Gastroesophageal sphincter (tissue), 4 donors: ENCODE measurements at places on chromosomes 7 and 10. TPM values are rescaled to one million over a fixed set of nuclear protein-coding genes. Genes with fewer than 3 reads are reported as not detected.

DNA sequence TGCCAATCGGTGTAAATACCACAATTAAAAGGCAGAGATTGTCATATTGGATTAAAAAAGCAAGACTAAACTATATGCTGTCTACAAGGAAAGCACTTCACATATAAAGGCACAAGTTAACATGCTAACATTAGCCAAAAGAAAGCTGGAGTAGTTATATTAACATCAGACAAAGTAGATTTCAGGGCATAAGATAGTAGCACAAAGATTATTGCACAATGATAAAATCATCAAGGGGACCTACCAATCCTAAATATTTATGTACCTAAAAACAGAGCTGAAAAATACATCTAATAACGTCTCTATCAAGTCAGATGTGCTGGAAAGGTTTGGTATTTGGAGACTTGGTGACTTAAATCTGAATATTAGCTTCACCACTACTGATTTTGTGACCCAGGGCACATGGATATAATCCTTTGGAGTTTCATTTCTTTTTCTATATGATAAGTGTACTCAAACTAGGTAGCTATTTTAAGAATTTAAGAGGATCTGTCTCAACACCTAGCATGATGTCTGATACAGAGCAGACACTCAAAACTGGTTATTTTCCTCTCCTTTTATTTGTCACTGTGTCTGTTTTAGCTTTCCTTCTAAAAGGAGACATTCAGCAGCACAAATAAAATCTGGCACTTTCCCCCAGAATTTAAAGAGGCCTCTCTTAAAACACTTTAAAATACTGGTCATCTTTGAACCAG is 156.5 kb downstream of the DOCK4 start:
- ATAC-seq = no peak
- no peaks in the 10 kb centered on the region for H3K27me3 ChIP-seq
- no peak overlapping the region for H3K27ac ChIP-seq
- peaks cover 11% of the 10 kb centered on the region for H3K4me1 ChIP-seq

The OR2A12 gene
- total RNA-seq = not detected

DNA sequence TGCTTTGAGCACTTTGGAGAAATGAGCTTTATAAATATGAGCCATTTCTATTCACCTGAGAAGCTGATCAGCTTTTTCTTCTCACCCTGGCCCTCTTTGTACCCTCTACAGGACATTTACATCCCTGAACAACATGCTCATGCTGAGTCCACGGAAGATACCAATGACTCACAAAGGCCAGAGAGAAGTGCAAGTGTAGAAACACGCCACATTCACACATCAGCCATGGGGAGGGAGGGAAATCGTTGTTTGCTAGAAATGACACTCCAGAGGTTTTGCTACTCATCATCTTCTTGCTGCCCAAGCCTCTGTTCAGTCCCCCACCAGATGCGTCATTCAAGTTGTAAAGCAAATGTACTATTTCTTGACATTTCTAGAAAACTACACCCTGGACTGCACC is 2.8 kb upstream of the UCN3 start:
- H3K4me3 ChIP-seq = no peak overlapping the region
- peaks cover 49% of the 10 kb centered on the region for H3K27me3 ChIP-seq
- no peaks in the 10 kb centered on the region for H3K4me1 ChIP-seq
- ATAC-seq = no peak

GRCh38 chr10:63155388-63156020 is 22.4 kb downstream of the NRBF2 start:
- no peak for ATAC-seq
- H3K27me3 ChIP-seq = no peaks in the 10 kb centered on the region
- H3K36me3 ChIP-seq = no peaks in the 10 kb centered on the region
- no peak overlapping the region for H3K4me3 ChIP-seq

- ATAC-seq = no peak
- peak overlapping the region; percentile 76 for H3K27ac ChIP-seq
- H3K27me3 ChIP-seq = no peaks in the 10 kb centered on the region
- H3K36me3 ChIP-seq = no peaks in the 10 kb centered on the region
- peaks cover 4% of the 10 kb centered on the region for H3K4me1 ChIP-seq
These were observed 28.5 kb upstream of the SYPL1 start for GRCh38 chr7:106140406-106141173.

DNA sequence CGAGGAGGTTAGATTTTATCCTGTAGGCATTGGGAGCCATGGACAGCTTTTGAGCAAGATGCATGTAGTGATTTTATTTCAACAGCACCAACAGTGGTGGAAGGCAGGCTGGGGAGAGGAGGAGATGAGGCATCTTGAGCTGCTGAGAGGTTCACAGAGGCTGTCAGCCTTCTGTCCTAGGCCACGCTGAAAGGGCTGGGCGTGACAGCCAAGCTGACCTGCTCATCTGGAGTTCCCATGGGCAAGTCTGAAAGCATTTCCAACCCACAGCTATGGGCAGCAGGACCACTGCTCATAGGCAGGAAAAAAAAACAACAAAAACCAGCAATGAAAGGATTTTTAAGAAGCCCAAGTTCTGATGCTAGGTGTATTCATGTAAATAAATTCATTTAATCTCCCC is 7.7 kb downstream of the NEURL1 start:
- no peak overlapping the region for H3K27ac ChIP-seq
- no peaks in the 10 kb centered on the region for H3K4me1 ChIP-seq
- H3K36me3 ChIP-seq = no peaks in the 10 kb centered on the region

DNA sequence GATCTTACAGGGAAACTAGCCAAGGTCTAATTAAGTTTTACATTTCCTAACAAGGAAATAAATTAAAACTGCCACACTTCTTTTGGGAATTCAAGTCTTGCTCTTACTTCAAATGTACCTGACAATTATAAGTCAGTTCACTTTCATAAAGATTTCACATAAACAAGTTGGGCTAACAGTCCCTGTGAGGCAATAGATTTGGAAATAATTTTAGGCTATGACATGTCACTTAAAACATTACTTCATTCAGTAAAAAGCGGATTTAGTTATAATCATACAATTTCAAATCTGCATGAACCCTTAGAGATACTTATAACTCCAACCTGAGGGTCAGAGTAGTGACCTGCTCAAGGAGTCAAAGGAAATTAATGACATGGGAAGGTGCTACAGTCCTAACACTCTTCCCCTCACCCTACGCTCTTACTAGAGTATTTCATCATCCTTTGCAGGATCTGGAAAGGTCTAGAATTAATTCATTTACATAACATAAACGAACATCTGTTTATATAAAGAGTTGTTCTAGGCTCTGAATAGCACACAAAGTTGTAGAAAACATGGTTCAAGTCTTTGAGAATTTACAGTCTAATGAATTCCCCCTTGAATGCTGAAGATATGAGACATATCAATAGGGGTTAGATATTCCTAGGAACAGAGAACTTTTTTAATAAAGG is 32.3 kb upstream of the DNAJB12 start:
- no peak overlapping the region for H3K27ac ChIP-seq
- no peak for ATAC-seq
- H3K4me3 ChIP-seq = no peak overlapping the region
- no peaks in the 10 kb centered on the region for H3K4me1 ChIP-seq

The CPVL gene
- total RNA-seq = 7.0 TPM

The LIPM gene
- not detected for total RNA-seq

DNA sequence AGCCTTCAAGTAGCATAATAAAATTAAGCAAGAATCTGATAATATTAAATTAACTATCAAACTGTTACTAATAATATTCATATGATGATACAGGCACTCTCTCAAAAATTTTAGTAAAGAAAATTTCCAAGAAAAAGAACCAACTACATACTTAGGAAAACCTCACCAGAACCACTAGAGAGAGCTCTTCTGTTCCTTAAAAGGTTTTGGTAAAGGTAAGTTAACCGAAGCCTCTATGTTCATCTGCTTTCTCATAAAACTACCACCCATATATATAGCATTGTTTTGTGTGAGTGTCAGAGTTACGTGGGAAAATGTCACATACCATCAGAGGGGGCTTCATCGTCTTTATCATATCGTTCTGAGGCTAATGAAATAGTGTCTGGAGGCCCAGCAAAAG is 20.7 kb downstream of the SKAP2 start:
- no peaks in the 10 kb centered on the region for H3K36me3 ChIP-seq
- no peak for ATAC-seq
- H3K27me3 ChIP-seq = no peaks in the 10 kb centered on the region
- H3K27ac ChIP-seq = no peak overlapping the region

GRCh38 chr10:6115824-6116350 is 27.1 kb downstream of the RBM17 start:
- H3K4me3 ChIP-seq = no peak overlapping the region
- H3K36me3 ChIP-seq = peaks cover 66% of the 10 kb centered on the region
- H3K27ac ChIP-seq = no peak overlapping the region
- no peaks in the 10 kb centered on the region for H3K27me3 ChIP-seq
- ATAC-seq = no peak

DNA sequence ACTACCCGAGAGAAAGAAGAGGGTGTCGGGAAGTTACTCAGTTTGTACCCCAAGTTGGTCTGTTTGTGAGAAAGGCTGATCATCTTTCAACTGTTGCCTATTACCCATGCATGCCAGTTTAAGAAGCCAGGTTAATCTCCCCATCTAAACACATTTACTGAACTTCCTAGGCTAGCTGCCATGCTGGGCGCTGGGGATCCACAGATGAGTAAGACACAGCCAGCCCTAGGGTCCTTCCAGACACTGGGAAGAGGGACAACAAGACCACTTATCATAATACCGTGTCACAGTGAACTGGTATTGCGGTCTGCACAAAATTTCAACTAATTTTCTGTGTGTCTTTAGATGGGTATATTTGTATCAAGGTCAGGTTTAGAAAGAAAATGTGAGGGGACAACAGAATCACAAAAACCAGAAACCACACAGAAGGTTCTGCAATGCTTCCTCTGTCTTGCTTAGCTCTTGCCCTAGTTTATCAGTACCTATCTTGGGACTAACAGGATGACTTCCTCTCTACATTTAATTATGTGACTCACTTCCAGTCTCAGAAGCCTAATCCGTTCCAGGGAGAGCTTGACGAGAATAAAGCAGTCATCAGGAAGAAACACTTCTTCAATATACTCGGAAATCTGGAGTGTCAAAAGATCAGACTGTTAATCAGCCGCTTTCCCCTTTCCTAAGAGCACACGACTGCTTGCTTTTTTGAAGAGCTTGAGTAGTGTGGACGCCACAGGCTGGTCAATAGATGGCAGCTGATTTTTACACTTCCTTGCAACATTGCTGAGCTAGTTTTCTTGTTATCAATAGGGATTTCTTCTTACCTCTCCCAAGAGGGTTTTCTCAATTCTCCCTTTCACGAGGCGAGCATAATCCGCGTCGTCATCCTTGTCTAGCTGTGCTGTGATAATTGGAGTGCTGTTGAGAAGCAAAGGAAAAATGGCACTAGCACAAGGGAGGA is 45.7 kb downstream of the POLR3A start:
- H3K36me3 ChIP-seq = peaks cover 100% of the 10 kb centered on the region
- no peaks in the 10 kb centered on the region for H3K27me3 ChIP-seq
- H3K4me3 ChIP-seq = no peak overlapping the region
- H3K27ac ChIP-seq = no peak overlapping the region

The ASIC3 gene
- total RNA-seq = 3.1 TPM

The TMEM140 gene
- 12.8 TPM for total RNA-seq

DNA sequence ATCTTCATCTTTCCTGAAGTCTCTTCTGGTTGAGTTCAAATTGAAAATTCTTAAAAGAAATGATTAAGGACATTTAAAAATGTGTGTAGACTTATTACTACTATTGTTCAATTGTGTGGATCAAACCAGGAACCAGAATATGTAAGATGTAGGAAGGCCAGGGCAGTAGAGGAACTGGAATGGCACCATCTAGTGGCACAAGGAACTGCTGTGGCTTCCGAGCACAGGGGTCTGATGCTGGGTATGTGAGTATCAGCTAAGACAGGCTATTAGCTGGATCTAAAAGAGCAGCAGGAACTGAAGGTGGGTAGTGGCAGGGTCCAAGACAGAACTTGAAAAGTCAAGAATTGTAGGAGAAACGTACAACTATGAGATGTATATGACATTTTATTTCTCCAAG is 247.3 kb downstream of the SEMA3A start:
- H3K4me3 ChIP-seq = no peak overlapping the region
- H3K36me3 ChIP-seq = no peaks in the 10 kb centered on the region
- no peak for ATAC-seq
- H3K4me1 ChIP-seq = no peaks in the 10 kb centered on the region

- peaks cover 2% of the 10 kb centered on the region for H3K4me1 ChIP-seq
- H3K4me3 ChIP-seq = no peak overlapping the region
- H3K36me3 ChIP-seq = no peaks in the 10 kb centered on the region
- H3K27me3 ChIP-seq = no peaks in the 10 kb centered on the region
These were observed 2.9 kb upstream of the FGL2 start for GRCh38 chr7:77202481-77202976.

The PSD gene
- total RNA-seq = 52.1 TPM

GRCh38 chr10:102645741-102646609 is 1.7 kb downstream of the TRIM8 start:
- H3K27me3 ChIP-seq = no peaks in the 10 kb centered on the region
- peaks cover 62% of the 10 kb centered on the region for H3K4me1 ChIP-seq
- peaks cover 13% of the 10 kb centered on the region for H3K36me3 ChIP-seq
- ATAC-seq = peak; percentile 71
- peak overlapping the region; percentile 50 for H3K4me3 ChIP-seq

The SGPL1 gene
- 28.1 TPM for total RNA-seq

DNA sequence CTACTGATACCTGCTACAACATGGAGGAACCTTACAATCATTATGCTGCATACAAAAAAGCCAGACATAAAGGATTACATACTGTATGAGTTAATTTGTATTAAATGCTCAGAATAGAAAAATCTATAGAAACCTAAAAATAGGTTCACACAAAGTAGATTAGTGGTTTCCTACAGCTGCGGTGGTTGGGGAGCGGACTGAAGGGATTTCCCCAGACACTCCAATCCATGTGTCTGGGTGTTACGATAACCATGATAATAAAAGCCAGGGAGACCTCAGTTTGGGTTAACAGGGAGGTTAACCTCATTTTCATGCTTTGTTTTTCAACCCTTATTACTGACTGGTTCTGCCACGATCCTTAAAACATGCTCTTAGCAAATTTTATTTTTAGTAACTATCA is 355.9 kb downstream of the KCNMA1 start:
- no peak for ATAC-seq
- H3K27me3 ChIP-seq = no peaks in the 10 kb centered on the region

GRCh38 chr10:93272884-93273675 is 199.4 kb downstream of the CYP26A1 start:
- no peaks in the 10 kb centered on the region for H3K4me1 ChIP-seq
- H3K27me3 ChIP-seq = no peaks in the 10 kb centered on the region
- H3K4me3 ChIP-seq = no peak overlapping the region
- H3K27ac ChIP-seq = no peak overlapping the region
- no peak for ATAC-seq

The NUTM2B gene
- not detected for total RNA-seq

DNA sequence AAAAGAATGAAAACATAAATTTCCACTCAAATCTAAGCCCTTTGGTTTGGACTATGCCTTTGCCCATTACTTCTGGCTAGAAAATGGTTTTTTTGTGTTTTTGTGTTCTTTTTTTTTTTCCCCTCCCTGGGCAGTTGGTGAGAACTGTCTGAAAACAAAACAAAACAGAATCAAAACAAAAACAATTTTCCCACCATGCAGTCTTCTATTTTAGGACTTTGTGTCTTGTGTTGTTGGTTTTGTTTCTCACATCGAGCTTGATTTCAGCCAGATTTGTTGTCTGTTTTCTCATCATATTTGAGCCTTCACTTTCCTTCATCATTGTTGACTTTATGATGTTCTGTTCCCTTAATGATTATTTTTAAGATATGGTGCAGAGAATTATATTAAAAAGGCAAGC is 206.3 kb downstream of the MACC1 start:
- no peaks in the 10 kb centered on the region for H3K27me3 ChIP-seq
- no peak overlapping the region for H3K27ac ChIP-seq
- no peak overlapping the region for H3K4me3 ChIP-seq
- H3K36me3 ChIP-seq = no peaks in the 10 kb centered on the region
- ATAC-seq = no peak
